Caki2 (cell line): ENCODE measurements at places on chromosomes 2 and 18. TPM values are rescaled to one million over a fixed set of nuclear protein-coding genes. Genes with fewer than 3 reads are reported as not detected.

Gene ARHGAP15
- total RNA-seq: not detected in 2 replicates

Gene KCNIP3
- 1.0 and 1.2 TPM in 2 replicates for total RNA-seq

Gene PROKR1
- not detected in 2 replicates for total RNA-seq

Gene PLEK
- 1.2 and 4.3 TPM in 2 replicates for total RNA-seq

Gene GPR35
- 1.5 TPM in 1 of 2 replicates, not detected in the other for total RNA-seq

Gene TMEM37
- total RNA-seq: 0.10 and 3.5 TPM in 2 replicates

Gene RNF125
- 0.03 and 0.38 TPM in 2 replicates for total RNA-seq

Gene ABCG8
- total RNA-seq: not detected in 2 replicates

Gene FRZB
- total RNA-seq: not detected in 2 replicates

Gene ALPP
- total RNA-seq: not detected in 2 replicates

Gene SKA1
- total RNA-seq: 13.3 and 13.4 TPM in 2 replicates

Gene KCNS3
- total RNA-seq: 42.2 and 75.3 TPM in 2 replicates

Gene GALR1
- not detected in 2 replicates for total RNA-seq

Gene KLHL30
- total RNA-seq: 0.91 and 0.96 TPM in 2 replicates

Gene MRPS5
- 104 and 112 TPM in 2 replicates for total RNA-seq

Gene MALL
- 49.4 and 61.6 TPM in 2 replicates for total RNA-seq

Gene KIF1A
- total RNA-seq: 1.2 TPM in 1 of 2 replicates, not detected in the other

Gene ATP5F1A
- 199 and 243 TPM in 2 replicates for total RNA-seq

- no peak for DNase-seq
Measured at GRCh38 chr2:50955081-50955480, 76.9 kb downstream of the NRXN1 start.

GRCh38 chr2:159792599-159792998 is 5.4 kb downstream of the CD302 start:
- no peak for DNase-seq

- DNase-seq: no peak
Measured at GRCh38 chr2:103008586-103008985, 246.8 kb downstream of the TMEM182 start.

DNA sequence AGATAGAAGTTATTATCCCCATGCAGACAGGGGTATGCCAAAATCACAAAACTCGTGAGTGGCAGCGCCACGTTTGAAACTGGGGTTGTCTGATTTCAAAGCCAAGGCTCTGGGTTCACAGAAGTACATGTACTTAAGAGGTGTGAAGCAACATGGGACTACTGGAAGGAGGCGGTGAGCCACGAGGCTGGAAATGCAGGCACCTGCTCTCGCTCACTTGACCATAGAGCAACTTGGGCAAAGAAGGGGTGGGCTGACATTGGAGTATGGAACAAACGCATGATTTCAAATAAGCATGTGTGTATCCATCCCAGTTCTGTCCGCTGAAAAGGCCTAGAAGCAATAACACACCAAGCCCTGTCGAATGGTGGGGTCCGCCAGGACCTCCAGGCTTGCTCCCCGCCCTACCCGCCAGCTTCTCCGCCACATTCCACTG is 593 bp upstream of the ACTR2 start:
- no peak for DNase-seq

- DNase-seq: peak; percentile 37
Measured at GRCh38 chr18:58527952-58528287, 101.0 kb downstream of the ALPK2 start.

DNA sequence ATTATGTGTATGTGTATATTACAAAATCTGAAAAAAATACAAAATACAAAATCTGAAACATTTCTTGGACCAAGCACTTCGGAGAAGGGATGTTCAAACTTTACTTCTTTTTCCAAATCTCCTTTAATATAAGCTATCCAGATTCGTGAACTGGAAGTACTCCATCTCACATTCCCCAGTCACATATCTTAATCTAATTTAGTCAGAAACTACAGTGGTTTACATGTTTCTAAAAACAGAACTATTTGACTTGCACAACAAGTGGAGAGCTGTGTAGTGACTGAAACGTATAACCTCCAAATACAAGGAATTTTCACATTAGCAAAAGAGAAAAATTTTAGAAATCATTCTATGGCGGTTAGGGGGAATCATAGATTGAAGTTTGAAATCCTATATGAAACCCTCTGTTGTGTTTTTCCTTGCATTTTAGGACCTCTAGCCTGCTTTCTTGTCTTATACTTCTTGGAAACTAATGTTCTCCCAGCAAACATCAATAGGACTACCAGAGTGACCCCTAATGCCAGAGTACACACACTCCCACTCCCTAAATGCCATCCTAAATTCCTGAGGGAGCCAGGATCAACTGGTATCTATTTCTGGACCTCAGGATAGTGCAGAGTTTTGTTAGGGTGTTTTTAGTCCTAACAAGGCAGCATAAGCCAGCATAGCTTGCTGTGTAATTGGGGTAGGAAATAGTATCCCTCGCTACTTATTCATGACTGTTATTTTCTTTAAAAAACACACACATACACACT is 30.2 kb upstream of the ROCK1 start:
- no peak for DNase-seq

DNA sequence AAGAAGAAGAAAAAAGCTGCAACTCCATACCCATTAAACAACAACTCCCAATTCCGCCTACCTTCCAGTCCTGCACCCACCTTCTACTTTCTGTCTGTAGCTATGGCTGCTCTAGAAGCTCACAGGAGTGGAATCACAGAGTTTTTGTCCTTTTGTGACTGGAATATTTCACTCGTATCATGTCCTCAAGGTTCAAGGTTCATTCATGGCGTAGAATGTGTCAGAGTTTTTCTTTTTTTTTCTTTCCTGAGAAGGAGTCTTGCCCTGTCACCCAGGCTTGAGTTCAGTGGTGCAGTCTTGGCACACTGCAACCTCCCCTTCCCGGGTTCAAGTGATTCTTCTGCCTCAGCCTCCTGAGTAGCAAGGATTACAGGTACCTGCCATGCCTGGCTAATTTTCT is 97.4 kb upstream of the ODC1 start:
- no peak for DNase-seq

DNA sequence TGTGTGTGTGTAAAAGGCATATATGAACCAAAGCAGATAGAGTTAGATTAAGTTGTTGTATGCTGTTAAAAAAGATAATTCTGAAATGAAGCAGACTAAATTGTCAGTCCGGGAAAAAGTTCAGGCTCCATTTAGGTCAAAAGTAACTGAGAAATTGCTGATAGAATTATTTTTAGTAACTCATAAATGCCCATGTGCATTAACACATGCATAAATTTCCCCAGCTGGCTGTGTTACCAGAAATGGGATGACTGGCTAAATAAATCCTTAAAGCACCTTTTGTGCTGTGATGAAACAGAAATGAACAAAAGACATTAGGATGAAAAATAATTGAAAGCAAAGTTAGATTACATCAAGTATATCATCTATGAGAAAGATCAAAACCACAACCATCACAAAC is 111.3 kb downstream of the NYAP2 start:
- DNase-seq: no peak

DNA sequence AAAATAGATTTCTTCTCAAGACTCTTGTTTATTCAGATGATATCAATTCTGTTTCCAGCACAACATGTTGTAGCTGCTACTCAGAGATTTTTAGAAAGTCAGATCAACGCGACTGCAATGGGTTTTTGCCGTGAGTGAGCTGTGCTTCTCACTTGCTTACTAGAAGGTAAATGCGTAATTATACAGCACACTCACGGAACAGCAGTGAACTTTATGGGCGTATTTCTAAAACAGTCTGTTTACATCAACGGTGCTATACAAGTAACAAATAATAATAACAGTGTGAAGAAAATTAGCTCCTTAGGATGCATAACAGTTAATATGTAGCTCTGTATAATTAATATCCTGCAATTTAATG is 533.6 kb downstream of the RNF144A start:
- no peak for DNase-seq

DNA sequence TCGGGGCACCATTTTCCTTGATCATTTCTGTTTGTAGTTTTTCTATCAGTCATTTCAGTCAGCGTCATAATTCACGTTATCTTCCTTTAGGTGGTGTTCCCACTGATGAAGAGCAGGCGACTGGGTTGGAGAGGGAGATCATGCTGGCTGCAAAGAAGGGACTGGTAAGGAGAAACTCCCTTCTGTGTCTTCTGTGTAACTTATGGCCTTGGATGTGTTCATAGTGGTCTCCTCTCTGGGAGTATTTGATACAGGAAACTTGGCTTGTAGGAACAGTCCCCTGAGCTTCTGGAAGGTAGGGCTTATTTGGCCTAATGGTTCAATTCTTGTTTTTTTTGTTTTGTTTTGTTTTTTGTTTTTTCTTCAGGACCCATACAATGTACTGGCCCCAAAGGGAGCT is 1.1 kb downstream of the COX5B start:
- no peak for DNase-seq

- no peak for DNase-seq
Measured at GRCh38 chr2:134508391-134508790, 210.4 kb downstream of the TMEM163 start.

DNA sequence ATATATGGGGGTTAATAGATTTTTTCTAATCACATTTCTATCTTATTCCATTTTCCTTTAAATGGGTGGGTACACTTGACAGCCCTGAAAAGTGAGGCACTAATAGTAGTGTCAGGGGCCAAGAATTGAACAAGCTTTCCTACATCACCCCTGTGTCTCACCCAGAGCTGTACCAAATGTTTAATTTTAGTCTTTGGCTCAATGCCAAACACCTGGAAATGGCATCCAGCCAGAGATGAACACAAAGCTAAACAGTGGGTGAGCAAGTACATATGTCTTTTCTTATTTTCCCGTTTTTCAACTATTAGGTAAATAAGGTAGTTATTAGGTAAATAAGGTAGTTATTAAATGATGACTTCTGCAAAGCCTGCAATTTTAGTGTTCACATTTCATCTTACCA is 276.3 kb upstream of the ERBB4 start:
- no peak for DNase-seq

DNA sequence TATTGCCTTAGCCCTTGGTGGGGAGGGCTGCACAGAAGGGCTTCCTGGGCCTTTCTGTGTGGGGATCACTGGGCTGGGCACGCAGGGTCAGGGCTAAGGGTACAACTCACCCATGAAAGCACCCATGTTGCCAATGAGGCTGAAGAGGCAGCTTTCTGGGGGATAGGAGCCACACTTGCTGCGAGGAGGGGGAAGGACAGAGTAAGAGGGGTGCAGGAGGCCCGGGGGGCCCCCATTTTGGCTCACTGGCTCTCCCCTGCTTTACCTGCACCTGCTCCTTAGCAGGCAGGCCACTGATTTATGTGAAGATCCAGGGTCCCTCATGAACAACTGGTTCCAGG is 2.3 kb downstream of the TMEM150A start:
- DNase-seq: no peak

- no peak for DNase-seq
Measured at GRCh38 chr2:208999911-209000310, 423.9 kb upstream of the MAP2 start.

DNA sequence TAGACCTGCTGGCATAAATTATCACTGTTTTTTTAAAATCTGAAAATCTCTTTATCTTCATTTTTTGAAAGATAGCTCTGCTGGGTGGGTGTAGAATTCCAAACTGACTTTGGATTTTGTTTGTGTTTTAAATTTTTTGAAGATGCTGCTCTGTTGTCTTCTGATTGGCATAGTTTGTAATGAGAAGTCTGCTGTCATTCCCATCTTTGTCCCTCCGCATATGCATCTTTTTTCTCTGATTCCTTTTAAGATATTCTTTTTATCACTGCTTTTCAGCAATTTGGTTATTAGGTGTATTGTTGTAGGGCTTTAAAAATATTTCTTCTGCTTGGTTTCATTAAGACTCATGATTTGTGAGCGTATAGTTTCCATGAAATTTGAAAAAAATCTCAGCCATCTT is 7.2 kb downstream of the SNED1 start:
- DNase-seq: no peak

DNA sequence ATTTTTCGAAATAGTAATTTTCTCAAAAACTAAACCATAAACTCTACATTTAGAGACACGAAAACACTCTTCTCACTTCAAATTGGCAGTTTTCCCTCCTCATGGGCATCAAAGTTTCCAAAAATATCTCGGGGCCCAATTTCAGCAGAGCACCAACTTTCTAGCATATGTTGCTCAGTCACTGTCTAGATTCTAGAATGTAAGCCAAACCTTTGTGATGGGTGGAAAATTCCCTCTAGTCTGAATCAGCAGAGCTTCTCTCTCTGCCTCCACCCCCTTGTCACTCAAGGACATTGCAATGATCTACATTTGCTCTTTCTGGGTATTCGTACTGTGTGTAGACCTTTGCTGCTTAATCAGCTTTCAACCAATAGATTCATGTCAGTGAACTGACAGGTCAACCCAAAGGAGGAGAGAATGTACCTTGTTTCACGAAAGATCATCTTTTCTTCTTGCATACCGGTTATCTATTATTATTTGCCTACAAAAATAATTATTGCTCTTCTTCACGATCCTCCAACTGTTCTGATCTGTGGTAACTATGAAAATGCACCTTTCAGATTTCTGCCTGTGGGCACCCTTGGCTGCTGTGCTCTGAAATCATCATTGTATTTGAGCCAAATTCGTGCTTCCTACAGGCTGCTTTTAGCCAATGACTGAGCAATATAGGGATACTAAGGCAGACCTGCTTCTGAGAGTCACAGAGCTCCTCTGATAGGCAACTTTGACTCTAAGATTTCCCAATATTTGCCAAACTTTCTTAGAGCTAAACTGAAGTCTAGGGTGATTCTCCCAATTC is 38.7 kb upstream of the GLS start:
- peak; percentile 81 for DNase-seq

DNA sequence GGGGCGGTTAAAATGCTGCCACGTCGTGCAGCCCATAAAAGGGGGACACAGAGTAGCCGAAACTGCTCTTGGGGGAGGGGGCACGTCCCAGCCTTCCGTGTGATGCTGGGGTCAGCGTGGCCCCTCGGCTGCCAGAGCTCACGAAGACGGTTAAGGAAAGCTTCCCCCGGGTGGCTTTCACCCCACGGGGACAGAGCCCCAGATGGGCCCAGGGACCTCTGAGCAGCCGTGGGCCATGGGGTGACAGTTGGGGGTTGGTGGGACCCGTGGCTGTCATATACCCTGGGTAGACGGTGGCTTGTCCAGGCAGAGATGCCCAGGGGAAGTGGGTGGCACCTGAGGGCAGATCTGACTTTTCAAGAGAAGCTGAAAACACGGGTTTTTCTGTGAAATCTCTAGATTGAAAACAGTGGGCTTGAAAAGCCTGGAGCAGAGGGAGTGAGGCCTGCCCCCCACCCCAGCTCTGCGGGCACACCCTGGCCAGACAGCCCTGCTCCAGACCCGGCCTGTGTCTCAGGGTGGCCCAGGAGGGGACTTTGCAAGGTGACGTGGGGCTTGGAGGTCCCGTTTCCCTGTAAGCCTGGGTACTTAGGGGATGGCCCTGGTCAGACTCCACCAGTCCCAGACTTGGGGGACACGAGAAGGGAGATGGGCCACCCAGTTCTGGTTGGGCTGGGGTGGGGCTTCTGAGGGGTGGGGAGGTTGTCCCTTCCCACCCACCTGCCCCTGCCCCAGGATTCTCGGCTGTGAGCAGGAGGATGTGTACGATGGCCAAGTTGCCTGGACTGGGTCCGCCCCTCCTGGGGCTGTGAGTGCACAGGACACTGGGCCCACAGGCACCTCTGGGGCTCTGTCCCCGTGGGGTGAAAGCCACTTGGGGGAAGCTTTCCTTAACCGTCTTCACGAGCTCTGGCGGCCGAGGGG is 652 bp downstream of the NEU4 start:
- DNase-seq: no peak
